Epithelial cell of proximal tubule (primary cell): ENCODE measurements at places on chromosomes 3 and 15.

GRCh38 chr3:117045143-117045542 is 335.6 kb downstream of the TUSC7 start:
- no peak for DNase-seq

GRCh38 chr3:185363662-185364203 is 797 bp downstream of the MAP3K13 start:
- no peak for DNase-seq

DNA sequence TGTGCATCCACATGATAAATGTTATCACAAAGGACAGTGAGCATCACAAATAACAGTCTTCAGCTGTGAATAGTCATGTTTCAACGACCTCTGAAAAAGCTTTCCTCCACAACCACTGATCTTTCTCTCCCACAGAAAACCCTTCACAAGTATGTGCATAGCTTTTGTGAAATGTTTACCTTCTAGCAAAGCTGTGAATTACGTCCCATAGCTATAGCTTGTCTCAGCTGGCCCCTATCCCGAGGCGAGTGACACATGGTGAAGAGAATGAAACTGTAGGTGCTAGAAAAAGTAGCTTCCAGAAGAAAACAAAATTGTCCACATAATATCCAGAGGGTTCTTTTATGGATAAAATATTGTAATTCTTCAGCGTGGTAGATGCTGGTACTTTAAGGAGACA is 182.0 kb downstream of the FGF12 start:
- no peak for DNase-seq

GRCh38 chr15:52765785-52766184 is 24.4 kb downstream of the ONECUT1 start:
- no peak for DNase-seq

GRCh38 chr3:117844676-117845075 is 1135.1 kb downstream of the TUSC7 start:
- no peak for DNase-seq

GRCh38 chr3:193974191-193974652 is 161.7 kb upstream of the HES1 start:
- no peak for DNase-seq

- no peak for DNase-seq
Observed at GRCh38 chr15:61390138-61390537, 161.0 kb upstream of the RORA start.

DNA sequence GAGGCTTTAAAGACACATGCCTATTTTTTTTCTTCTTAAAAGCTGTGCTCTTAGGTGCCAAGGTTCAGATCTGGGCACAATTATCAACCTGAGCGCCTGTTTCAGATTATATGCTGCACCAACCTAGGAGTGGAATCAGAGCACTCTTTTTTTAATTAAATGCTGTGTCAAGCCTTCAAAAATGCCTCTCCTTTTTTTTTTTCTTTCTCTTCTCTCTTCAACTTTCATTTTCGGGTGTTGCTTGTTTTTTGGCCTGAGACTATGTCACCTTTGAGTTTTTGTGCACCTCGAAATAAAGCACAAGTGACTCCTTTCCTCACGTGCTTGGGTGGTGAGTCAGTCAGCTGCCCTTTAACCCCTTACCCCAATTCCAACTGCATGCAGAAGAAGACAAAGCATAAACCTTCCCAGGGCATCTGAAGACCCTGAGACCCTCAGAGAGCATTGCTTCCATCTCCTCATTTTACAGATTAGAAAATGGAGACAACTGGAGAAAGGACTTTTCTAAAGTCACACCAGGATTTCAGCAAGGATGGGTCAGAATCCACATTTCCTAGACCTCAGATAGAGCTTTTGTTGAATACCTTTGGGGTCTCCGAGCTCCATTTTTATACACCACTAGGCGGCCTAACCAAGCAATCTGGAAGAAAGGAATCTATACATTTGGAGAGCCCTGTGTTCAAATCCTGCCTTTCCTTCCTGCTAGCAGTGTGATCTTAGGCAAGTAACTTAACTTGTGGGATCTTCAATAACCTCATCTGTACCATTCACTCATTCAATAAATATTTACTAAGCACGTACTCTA is 631 bp upstream of the PRICKLE2 start:
- no peak for DNase-seq

- no peak for DNase-seq
Observed at GRCh38 chr3:24012589-24013269, 67.6 kb downstream of the NR1D2 start.

- no peak for DNase-seq
Observed at GRCh38 chr3:45120359-45121158, 25.6 kb downstream of the CDCP1 start.

- peak; percentile 64 for DNase-seq
Observed at GRCh38 chr3:71657831-71658530, 67.2 kb downstream of the EIF4E3 start.

GRCh38 chr15:71336671-71337070 is 221.4 kb downstream of the THSD4 start:
- DNase-seq = no peak

DNA sequence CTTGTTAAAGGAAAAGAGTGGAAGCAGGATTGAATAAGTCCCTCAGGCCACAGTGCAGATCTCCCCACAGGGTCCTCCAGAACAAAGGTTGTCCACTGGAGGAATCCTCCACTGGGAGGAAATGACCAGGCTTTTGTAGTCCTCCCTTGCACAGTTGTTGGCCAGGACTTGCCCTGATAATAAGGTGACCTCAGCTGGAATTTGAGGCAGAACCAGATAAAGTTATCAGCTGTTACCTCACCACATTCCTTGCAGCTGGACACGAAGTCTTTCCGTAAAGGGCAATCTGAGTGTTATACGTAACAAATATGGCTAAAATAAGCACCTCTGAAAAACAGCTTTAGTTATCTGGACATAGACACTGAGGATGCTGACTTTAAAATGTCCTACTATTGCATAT is 83.5 kb upstream of the NAALADL2 start:
- DNase-seq = no peak

GRCh38 chr15:66595931-66596545 is 30.2 kb upstream of the LCTL start:
- DNase-seq = no peak

DNA sequence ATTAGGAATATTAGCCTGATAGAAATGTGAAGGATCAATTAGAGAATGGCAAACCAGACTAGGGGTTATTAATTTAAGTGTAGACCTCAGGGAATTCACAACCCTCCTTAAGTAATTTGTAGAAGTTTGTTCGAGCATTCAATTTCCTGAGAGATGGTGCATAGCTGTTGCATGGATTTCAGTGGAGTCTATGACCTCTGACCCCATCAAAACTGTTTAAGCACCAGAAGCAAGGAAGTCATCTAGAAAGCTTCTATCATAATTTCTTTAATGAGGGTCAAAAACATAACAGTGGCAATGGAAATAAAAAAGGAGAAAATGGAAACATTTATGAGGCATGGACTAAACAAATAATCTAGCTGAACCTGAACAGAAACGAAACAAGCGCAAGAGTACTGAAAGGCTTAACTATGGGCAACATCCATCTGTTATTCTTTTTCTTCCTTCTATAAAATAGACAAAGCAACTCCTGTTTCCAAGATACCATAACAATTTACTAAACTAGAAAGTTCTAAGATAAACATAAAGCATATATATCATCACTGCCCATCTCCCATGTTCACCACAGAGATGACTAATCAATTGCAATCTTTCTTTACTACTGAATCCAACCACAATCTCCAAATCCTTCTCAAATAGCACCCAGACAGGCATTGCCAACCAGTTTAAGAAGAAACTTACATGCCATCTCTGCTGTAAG is 151.4 kb downstream of the THRB start:
- DNase-seq = no peak

DNA sequence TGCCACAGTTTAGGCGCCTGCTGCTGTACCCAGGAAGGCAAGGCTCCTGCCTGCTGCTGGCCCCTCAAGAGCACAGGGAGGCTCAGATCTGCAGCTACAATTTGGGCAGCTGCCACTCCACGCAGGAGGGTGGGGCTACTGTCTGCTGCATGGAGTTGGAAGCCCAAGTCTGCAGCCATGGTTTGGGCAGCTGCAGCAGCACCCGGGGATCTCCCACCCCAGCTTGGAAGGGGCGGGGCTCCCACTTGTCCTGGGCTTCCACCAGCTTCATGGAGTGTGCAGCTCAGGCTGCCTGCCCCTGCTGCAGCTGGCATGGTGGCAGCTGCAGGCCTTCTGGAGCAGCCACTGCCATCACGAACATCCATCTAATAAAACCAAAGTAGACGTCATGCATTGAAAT is 512.9 kb downstream of the PYDC2 start:
- DNase-seq = no peak

DNA sequence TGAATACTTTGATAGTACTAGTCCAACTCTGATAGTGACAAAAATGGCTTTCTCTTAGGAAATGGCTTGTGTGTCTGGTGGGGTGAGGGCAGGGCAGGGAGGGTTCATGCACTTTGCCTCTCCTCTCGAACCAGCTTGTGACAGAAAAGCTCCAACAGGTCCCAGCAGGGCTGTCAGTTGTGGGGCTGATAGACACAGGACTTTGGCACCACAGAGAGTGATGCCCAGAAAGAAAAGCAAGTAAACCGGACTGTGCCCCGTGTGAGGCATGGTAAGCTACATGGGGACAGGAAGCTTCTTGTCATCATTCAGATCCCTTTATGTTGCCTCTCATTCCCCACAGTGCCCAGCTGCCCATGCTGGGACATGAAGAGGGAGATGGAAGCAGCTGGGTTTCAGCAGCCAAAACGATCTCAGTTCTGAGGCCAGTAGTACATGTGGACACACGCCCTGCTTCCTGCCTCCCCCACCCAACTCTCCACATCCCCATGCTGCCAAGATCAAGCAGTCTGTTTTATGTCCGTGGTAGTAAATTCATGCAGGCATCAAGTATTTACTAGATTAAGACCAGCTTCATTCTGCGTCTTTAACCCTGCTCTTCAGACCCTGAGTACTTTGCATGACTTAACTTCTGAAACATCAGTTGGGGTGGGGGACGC is 29.7 kb upstream of the LIPC start:
- DNase-seq = no peak

DNA sequence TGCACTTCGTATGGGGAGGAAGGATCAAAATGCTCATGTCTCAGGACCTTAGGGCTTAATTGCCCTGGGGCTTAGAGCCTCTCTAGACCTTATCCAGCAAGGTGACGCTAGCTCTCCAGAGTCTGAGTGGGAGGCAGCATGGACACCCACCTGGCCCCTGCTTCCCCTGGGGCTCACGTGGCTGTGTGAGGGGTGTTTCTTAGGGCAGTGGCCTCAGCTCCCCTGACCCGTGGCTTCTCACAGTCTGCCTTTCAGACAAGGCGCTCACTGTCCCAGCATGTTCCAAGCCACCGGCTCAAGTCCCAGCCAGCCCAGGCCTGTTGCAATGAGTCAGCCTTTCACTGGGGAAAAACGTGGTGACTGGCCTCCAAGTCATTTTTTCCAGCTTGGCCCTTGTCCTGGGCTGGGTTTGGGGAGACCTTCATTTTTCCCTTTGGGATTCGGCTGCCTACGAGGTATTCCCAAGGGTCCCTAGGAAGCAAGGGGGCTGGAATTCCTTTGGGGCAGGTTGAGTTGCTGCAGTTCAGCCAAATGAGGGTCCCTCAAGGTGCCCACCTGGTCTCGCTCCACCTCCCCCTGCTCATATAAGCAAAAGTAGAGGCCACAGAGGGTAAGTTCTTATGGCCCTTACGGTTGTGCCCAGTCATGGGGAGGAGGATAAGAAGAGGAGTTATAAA is 15.7 kb downstream of the BHLHE40 start:
- DNase-seq = peak; percentile 94

DNA sequence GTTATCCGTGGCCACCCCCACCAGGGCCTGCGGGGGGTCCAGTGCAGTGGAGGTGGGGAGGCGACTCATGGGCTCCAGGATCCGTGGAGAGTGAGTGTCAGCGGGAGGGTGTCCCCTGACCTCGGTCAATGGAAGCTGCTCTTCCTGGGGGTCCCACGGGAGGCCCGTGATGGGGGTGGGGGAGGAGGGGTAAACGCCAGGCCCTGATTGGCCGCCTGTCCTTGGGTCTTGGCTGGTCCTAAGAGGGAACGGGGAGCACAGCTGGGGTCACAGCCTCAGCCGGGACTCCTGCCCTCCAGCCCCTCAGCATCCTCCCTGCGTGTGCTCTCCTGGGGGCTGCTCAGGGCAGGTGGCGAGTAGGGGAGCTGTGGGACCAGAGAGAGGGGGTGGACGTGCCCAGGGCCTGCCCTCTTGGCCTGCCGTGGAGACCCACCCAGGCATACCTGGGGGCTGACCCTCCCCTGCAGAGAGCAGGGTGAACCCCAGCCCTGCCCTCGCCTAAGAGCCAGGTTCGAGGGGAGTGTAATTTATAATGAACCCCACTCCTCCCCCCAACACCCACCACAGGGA is 184.6 kb downstream of the GOLGA6L6 start:
- DNase-seq = no peak

DNA sequence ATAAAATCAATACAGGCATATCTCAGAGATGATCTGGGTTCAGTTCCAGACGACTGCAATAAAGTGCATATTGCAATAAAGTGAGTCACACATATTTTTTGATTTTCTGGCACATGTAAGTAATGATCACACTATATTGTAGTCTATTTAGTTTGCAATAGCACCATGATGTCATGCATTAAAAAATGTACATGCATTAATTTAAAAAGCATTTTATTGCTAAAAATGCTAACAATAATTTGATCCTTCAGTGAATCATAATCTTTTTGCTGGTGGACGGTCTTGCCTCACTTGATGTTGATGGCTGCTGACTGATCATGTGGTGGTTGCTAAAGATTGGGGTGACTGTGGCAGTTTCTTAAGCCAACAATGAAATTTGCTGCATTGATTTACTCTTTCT is 511.1 kb downstream of the OTOL1 start:
- no peak for DNase-seq

DNA sequence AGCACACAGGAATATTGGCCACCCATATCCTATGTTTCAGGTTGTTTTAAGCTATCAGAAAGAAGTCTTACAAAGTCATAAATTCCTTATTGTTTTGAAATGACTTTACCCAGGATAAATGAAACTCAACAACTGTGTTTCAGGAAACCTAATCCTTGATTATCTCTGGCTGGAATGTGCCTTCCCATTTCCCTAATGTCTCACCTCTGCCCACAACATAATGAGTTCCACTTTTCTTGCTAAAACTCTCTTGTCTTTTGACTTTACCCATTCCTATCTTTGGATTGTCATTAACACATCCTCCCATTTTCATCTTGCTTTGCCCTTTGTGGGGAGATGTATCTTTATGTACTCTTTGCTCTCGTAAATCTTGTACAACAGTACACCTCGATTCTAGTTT is 200.0 kb upstream of the DNAJC19 start:
- DNase-seq = no peak

- no peak for DNase-seq
Observed at GRCh38 chr15:59434481-59434880, 3.5 kb upstream of the FAM81A start.
